Stimulated activated CD8-positive, alpha-beta memory T cell treated with anti-CD3 and anti-CD28 coated beads, Interleukin-4, amount 100 ng/mL, for 1 hour (primary cell): ENCODE measurements at places on chromosomes 1 and 21.
A peak's percentile ranks its signal among the peaks of the same experiment; 100 is the strongest.

- no peak for DNase-seq
Observed at GRCh38 chr1:81155131-81155530, 645.6 kb upstream of the ADGRL2 start.

DNA sequence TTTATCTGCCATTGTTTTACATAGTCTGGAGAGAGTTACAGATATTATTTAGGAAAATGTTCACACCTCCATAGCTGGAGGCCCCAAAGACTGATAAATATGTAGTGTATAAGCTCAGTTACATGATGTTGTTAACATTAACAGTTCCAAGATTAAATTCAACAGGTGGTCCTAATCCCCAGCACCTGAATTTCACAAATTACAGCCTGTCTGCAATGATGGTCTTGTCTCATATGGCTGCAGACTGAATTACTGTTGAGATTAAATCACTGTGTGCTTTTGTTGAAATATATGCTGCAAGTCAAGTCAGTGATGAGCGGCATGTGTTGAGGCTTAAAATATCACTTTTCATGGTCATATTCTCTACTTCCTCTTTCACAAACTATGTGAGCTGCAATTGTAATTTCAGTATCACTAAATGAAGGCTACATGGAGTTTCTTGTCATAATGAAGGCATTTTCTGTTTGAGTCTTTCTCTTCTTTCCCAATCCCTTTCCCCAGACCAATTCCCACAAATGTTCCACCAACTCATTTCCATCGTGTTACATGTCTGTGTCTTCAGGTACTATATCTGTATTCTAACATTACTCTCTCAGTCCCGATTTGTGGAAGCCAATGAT, 4.2 kb downstream of the ST6GALNAC5 start:
- DNase-seq = no peak

GRCh38 chr1:34973326-34973725, 11.8 kb downstream of the TMEM35B start:
- no peak for DNase-seq

- no peak for DNase-seq
Observed at GRCh38 chr21:45549626-45550463, 7.6 kb upstream of the SLC19A1 start.

- DNase-seq = no peak
Observed at GRCh38 chr1:20172033-20172590, 13.8 kb upstream of the UBXN10 start.

DNA sequence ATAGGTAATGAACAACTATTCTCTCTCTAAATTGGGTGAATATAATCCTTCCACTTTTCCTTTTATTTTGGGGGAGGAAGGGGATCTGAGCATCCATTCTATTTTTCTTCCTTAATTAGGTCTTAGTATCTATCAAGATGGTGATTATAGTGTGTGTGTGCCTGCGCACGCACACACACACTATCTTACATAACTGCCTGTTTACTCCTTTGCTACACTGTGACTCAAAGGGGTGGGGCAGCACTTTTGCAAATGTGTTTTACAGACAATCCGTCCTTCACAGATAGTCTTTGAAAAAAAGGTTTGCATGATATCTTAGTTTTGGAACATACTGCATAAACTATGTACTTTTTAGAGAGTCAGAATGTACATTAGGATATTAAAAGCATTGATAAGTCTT, 191.5 kb downstream of the SDCCAG8 start:
- no peak for DNase-seq

- DNase-seq = no peak
Observed at GRCh38 chr1:44851308-44851707, 8.3 kb upstream of the PTCH2 start.

- DNase-seq = no peak
Observed at GRCh38 chr1:97392701-97393100, 528.1 kb downstream of the DPYD start.

DNA sequence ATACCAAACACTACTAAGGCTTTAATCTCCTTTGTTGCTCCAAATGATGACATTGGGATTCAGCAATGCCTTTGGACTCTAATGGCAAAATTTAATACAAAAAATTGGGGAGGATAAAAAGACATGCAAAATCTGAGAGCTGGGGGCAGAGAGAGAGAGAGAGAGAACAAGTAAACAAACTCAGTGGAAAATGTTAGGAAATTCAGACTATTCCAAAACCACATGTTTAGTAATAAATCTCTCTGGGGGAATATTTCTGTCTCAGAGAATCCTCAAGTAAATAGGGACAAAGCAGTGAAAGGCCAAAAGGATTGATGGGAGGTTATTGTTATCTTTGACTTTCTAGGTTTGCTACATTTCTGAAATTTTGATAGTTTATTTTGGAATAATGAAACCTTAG, 65.7 kb downstream of the PLA2G4A start:
- DNase-seq = no peak

GRCh38 chr1:40308036-40308727, 8.9 kb downstream of the COL9A2 start:
- no peak for DNase-seq

DNA sequence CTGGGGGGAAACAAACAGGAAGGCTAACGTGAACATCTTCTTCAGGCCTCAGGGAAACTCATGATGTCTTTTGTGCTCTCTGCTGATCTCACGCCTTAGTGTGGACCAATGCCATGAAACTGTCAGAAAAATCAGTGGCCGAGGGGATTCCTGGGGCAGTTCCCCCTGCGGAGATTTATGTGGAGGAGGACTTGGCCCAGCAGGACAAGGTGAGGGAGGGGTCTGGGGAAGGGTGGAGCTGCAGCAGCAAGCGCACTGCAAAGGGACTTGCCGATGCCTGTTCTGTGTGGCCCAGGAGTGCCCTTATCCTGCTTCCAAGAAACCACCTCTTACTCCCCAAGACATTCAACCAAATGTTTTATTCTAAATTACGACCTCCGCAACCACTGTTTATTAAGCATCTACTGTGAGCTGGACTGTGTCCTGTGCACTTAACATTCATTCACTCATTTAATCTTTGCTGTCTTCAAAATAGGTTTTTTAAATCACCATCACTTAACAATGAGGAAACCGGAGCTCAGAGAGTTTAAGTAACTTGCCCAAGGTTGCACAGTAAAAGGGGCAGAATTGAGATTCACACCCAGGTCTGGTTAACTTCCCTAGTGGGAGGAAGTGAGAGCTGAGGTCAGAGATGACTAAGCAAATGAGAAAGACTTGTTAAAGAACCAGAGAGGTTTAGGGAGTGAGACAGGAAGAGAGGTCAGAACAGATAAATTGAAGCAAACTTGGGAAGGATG, 49.7 kb downstream of the FHAD1 start:
- no peak for DNase-seq

- DNase-seq = no peak
Observed at GRCh38 chr1:225689882-225690459, 37.0 kb upstream of the ENAH start.

- DNase-seq = no peak
Observed at GRCh38 chr1:26127235-26128163, 15.9 kb downstream of the PDIK1L start.

GRCh38 chr1:229027622-229028182, 243.2 kb upstream of the RAB4A start:
- no peak for DNase-seq

- no peak for DNase-seq
Observed at GRCh38 chr1:106937104-106937503, 119.4 kb upstream of the PRMT6 start.

DNA sequence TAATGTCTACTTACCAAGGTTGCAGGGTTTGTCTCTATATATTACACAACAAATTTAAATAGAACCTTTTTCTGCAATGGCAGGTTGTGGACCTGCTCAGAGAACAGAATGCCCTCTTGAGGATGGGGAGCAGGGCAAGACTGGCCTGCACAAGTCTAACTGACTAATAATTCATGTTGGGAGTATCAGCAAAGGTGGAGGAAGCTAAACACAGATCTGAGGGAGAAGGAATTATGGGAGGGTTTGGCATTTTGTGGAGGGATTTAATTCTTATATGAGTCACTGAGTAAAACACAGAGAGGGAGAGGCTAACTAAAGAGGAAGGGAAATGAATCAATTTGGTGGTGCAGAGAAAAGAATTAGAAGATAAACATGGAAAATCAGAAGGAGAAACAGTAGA, 40.0 kb downstream of the CLDN17 start:
- DNase-seq = no peak

- DNase-seq = no peak
Observed at GRCh38 chr1:23695667-23696066, 4.1 kb downstream of the RPL11 start.

- DNase-seq = no peak
Observed at GRCh38 chr1:31592132-31592531, 15.8 kb downstream of the TINAGL1 start.

DNA sequence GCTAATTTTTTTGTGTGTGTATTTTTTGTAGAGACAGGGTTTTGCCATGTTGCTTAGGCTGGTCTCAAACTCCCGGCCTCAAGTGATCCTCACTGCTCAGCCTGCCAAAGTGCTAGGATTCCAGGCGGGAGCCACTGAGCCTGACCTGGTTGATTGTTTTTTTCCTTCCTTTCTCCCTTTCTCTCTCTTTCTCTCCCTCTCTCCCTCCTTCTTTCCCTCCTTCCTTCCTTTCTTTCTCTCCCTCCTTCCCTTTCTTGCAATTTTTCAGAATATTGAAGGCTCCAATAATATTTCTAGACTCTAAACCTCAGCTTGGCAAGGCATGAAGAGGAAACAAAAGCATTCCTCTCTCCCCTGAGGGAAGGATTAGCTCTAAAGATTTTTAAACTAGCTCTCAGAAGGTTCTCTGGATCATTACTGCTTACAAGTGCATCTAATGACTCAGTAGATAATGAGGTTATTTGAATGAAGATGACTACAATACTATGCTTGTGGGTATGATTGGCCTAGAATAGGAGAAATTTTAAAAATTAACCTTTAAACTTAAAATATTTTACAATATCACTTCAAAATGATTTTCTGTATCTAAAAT, 68.5 kb upstream of the GADD45A start:
- no peak for DNase-seq

- DNase-seq = no peak
Observed at GRCh38 chr1:914891-915280, 8.8 kb upstream of the SAMD11 start.

GRCh38 chr1:175893192-175893591, 149.8 kb upstream of the TNR start:
- no peak for DNase-seq

- DNase-seq = peak; percentile 38
Observed at GRCh38 chr1:24199291-24199900, 12.3 kb upstream of the IFNLR1 start.

- DNase-seq = peak; percentile 10
Observed at GRCh38 chr1:247332215-247332622, 552 bp upstream of the ZNF496 start.

- no peak for DNase-seq
Observed at GRCh38 chr1:173168941-173169340, 38.2 kb downstream of the TNFSF4 start.

DNA sequence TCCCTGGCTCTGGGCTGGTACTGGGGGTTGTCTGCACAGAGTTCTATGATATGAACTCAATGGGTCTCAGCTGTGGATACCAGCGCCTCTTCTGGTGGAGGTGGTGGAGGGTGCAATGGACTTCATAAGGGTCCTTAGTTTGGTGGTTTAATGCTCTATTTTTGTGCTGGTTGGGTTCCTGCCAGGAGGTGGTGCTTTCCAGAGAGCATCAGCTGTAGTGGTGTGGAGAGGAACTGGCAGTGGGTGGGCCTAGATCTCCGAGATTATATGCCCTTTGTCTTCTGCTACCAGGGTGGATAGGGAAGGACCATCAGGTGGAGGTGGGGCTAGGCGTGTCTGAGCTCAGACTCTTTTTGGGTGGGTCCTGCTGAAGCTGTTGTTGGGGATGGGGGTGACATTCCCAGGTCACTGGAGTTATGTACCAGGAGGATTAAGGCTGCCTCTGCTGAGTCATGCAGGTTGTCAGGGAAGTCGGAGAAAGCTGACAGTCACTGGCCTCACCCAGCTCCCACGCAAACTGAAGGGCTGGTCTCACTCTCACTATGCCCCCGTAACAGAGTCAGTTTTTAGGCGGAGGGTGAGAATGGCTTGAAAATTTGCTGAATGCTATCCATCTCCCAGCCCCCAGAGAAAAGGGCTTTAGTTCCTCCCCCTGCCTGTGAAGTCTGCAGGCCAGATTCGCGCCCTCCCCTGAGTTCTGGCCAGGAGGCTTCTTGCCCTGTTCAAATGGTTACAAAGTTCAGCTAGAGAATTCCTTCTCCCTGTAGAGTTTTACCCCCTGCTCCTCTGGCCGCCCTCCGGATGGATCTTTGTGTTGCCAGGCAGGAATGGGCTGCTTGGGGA, 902.9 kb downstream of the LTN1 start:
- no peak for DNase-seq

DNA sequence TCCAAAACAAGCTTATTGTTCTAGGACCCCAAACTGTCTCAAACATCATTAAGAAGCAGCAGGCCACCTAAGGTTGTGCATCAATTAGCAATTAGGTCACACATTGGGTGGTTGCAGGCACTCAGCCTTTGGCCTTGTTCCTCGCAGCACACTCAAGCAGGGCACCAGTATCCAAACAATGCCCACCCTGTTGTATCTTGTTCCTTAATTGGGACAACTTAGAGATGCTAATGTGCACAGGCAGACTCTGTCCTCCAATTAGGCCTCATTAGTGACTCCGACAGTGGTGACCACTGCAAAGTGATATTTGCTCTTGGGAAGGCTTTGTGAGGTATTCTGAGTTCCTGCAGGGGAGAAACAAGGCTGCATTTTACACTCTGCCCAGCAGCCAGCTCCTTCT, 515.1 kb upstream of the PTBP2 start:
- no peak for DNase-seq
